ENCODE measurements at places on chromosomes 16 and 17.

GRCh38 chr17:40329839-40330794, 21.1 kb downstream of the RARA start:
- DNase-seq: no peak

DNA sequence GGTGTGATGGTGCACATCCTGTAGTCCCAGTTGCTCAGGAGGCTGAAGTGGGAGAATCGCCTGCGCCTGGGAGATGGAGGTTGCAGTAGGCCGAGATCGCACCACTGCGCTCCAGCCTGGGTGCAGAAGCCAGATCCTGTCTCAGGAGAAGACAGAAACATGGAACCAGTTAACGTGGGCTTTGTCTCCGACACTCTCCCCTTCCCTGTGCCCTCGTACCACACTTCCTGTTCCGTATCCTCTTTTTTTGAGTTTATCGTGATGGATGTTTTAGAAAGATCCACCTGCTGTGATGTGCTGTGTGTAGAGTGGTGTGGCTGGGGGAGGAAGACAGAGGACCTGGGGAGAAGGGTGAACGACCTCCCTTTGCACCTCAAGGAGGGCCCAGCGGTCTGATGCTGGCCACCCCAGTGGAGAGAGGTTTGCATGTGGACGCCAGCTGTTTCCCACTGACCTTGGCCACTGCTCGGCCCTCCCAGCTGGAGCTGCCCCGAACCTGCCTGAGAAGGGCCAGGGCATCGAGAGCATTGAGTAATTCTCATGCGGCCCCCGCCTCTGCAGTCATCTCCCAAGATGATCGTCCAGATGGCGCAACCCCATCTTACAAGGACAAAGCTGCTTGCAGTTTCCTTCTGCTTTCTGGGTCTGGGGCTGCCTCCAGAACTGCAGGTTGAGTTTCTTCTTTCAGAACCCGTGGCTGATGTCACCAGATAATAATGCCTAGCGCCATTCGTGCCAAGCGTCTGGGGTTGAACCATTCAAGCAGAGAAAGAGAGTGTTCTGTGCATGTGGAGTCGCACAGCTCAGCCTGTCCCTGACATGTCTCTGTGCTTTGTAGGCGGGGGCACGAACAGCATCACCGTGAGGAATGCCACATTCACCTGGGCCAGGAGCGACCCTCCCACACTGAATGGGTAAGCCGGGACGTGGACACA, 126.3 kb downstream of the ABCC1 start:
- no peak for DNase-seq

GRCh38 chr17:45411348-45412105, 21.1 kb downstream of the ARHGAP27 start:
- DNase-seq: no peak

- no peak for DNase-seq
These were observed 2.1 kb downstream of the SSTR2 start for GRCh38 chr17:73166731-73167581.

GRCh38 chr16:3056336-3057180, 8.9 kb upstream of the IL32 start:
- DNase-seq: no peak

GRCh38 chr17:12765548-12765947, 23.8 kb upstream of the ARHGAP44 start:
- DNase-seq: no peak

GRCh38 chr16:78985716-78986605, 614.6 kb downstream of the MAF start:
- no peak for DNase-seq

- DNase-seq: no peak
These were observed 34.3 kb downstream of the LIMD2 start for GRCh38 chr17:63665527-63666214.

- DNase-seq: no peak
These were observed 78.8 kb upstream of the CRHR1 start for GRCh38 chr17:45705123-45706009.

DNA sequence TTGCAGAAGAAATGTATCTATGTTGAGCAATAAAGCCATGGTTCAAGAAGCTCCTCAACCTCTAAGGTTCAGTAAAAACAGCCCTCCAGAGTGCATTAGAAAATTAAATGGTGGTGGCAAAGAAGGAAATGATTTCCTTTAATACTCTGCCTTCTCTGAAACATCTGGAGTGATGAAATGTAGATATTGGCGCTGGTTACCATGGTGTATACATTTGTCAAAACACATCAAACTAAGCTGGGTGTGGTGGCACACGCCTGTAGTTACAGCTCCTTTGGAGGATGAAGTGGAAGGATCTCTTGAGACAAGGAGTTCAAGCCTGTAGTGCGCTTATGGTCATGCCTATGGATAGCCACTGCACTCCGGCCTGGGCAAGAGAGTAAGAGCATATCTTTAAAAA, 6.0 kb downstream of the CAPNS2 start:
- no peak for DNase-seq

- DNase-seq: no peak
These were observed 6.2 kb downstream of the SLC12A3 start for GRCh38 chr16:56871172-56871593.

- DNase-seq: no peak
These were observed 314.9 kb downstream of the CEP112 start for GRCh38 chr17:65876985-65877384.

DNA sequence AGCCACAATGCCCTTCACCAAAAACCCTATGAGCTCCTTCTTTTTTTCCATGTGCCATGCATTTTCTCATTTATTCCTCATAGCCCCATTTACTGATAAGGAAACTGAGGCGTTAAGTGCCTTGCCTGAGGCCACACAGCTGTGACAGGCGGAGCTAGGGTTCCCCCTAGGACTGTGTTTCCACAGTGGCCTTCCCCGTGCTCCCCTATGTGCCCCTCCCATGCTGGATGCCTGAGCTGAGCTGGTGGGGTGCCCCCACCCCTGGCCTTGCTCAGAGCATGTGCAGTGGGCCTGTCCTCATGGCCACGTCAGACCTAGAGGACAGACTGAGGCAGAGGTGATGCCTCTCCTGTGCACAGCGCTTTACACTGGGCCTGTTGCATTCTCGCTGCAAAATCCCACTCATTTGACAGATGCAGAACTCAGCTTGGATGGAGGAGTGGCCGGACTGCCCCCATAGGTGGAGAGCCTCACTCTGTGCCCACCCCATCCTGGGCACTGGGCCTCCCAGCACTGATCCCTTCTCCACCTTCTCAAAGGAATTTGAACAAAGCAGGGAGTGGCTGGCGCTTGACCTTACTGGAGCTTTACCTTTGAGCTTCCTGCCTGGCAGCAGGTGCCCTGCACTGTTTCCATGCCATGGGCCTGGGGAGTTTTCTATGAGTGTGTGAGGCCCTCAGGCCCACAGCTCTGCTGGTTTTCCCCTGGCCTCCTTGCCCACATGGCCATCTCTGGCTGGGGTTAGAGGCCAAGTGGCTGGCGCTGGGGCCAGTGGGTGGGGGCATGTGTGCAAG, 2.6 kb downstream of the MAP2K3 start:
- DNase-seq: no peak

DNA sequence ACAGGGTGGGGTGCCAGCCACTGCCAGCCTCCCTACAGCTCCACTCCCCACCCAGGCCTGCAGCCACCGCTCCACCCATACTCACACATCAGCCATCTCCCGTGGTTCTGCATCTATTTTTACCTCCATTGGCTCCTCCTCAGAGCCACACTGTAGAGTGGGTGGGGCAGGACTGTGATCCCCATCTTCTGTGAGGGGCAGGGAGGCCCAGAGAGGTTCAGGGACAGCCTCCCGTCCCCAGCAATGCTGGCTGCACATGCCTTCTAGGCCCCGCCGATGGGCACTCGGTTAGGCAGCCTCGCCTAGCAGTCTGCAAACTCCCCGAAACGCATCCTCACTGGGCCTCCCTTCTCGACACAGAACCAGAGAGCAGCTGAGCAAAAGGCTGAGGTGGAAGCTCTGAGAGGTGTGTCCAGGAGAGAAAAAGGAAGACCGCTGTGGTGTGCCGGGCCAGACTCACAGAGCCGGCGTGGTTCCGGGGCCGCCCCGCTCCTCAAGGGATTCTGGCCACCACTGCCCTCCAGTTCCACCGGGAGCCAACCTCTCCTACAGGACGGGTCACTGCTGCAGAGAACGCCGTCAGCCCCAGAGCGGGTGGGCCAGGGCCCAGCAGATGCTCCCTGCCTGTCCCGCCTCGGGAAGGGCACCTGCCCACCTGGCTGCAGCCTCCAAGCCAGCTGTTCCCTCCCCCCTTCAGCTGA, 71.9 kb downstream of the ABR start:
- no peak for DNase-seq

DNA sequence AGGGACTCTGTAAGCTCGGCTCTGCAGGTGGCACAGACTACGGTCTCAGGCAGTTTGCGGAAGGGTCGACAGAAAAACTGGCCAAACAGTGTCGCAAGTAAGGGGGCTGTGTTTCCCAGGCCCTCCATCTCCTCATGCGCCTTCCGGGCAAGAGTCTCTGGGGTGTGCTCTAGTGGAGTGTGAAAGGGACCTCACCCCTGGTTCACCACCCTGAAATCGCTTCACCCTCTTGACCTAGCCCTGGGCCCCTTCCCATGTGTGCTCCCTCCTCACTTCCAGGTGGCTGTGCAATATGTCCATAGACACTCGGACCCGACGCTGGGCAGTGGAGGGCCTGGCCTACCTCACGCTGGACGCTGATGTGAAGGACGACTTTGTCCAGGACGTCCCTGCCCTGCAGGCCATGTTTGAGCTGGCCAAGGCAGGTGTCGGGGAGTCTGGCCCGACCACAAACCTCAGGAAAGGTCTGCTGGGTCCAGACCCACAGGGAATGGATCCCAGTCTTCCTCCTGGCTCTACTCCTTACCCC, 22.3 kb downstream of the UNC45B start:
- DNase-seq: no peak

DNA sequence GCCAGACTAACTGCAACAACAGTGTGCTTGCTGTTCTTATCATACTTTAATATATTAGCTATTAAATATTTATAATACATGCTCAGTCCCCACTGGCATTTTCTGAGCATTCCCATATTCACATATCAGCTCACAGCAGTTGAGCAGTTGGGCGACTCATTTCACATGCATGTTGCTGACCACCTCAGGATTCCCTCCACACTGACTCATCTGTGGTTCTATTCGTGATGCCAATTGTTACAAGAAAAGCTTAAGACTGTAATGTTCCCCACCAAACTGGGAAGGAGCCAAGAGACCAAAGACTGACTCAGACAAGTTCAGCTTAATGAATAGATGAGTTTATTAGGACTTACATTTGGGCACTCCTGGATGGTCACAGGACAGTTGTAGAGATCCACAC, 100.3 kb upstream of the KIF2B start:
- no peak for DNase-seq

GRCh38 chr17:33014751-33015150, 23.1 kb downstream of the SPACA3 start:
- no peak for DNase-seq

DNA sequence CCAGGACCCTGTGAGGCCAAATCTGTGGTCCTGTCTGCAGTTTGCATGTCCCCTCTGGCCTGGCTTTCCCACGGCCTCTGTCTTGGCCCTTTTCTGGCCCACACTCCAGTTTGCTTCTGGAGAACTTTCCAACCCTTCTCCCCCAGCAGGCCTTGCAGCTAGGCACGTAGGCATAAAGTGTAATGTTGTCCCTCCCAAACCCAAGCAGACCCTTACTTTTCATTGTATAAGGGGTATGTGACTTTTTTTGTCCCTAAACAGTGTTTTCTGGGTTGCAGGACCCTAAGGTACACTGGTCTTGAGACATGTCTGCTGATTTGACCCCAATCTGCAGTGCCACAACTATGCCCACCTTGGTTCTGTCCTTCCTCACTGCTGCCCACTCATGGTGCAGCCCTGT, 15.6 kb upstream of the SMPD3 start:
- no peak for DNase-seq

- no peak for DNase-seq
These were observed 54.4 kb downstream of the MPRIP start for GRCh38 chr17:17096438-17097178.

DNA sequence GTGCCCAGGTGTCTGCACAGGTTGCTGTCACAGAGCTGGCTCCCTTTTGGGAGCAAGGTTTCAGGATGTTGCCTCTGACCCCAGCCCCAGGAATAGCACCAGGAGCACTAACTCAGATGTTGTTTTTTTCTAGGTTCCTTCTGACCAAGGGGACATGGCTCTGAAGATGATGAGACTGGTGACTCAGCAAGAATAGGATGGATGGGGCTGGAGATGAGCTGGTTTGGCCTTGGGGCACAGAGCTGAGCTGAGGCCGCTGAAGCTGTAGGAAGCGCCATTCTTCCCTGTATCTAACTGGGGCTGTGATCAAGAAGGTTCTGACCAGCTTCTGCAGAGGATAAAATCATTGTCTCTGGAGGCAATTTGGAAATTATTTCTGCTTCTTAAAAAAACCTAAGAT, 28.1 kb downstream of the SCPEP1 start:
- no peak for DNase-seq

DNA sequence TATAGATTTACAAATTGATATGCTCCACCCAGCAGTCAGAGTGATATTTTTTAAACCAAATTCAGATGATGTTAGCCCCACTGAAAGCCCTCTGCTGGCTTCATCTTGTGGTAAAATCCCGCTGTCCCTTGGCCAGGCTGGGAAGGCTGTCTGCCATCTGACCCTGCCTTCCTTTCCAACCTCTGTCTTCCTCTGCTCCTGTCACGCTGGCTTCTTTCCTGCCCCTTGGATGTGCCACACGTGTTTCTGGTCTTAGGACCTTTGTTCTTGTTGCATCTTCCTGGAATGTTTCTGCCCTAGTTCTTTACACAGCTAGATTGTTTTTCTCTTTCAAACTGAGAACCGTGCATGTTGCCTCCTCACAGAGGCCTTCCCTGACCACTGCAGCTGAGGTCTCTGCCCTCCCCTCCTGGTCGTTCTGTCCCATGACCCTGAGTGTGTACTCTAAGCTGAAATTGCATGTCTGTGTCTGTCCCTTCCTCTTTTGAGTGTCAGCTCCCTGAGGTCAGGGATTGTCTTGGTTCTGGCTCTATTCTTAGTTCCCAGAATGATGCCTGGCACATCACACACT, 11.4 kb downstream of the NT5M start:
- DNase-seq: no peak

DNA sequence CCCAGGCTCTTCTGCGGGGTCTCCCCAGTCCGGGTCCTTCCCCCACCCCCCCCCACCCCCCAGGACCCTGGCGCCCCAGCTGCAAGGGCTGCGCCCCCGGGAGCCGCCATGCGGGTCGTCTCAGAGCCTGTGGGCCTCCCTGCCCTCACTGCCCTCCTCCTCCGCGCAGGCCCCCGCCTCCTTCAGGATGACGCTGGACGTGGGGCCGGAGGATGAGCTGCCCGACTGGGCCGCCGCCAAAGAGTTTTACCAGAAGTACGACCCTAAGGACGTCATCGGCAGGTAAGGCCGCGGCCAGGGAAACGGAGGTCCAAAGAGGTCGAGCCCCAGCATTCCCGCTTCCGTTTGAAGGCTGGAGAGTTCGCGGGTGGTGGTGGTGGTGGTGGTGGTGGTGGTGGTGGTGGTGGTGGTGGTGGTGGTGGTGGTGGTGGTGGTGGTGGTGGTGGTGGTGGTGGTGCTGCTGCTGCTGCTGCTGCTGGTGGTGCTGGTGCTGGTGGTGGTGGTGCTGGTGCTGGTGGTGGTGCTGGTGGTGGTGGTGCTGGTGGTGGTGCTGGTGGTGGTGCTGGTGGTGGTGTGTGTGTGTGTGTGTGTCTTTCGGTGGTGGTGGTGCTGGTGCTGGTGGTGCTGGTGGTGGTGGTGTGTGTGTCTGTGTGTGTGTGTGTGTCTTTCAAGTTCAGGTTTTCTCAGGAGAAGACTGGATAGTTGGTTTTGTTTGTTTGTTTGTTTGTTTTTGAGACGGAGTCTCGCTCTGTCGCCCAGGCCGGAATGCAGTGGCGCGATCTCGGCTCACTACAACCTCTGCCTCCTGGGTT, 615 bp downstream of the PHKG2 start:
- peak; percentile 10 for DNase-seq

GRCh38 chr17:28878981-28879380, 18.6 kb downstream of the FLOT2 start:
- no peak for DNase-seq

GRCh38 chr17:45824475-45824874, 20.2 kb upstream of the SPPL2C start:
- DNase-seq: no peak
